ENCODE measurements at places on chromosomes 1 and 21.

GRCh38 chr1:246302251-246302625, 204.8 kb downstream of the SMYD3 start:
- DNase-seq, result no peak

DNA sequence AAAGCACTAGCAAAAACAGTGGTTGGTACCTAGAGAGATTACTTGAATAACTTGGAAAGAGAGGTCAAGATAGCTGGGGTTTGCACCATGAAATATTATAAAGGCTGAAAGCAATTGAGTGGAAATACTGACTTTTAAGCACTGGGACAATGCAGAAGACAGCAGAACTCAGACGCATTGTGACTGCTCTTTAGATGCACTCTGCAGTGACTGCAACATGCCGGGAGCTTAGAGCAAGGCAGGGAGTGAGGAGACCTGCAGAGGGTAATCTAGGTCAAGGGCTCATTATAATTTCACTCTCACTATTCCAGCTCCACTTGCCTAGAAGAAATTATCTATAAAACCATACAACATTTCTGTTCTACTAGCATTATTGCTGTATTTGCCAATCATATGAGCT, 36.6 kb downstream of the OLFM3 start:
- no peak for DNase-seq

DNA sequence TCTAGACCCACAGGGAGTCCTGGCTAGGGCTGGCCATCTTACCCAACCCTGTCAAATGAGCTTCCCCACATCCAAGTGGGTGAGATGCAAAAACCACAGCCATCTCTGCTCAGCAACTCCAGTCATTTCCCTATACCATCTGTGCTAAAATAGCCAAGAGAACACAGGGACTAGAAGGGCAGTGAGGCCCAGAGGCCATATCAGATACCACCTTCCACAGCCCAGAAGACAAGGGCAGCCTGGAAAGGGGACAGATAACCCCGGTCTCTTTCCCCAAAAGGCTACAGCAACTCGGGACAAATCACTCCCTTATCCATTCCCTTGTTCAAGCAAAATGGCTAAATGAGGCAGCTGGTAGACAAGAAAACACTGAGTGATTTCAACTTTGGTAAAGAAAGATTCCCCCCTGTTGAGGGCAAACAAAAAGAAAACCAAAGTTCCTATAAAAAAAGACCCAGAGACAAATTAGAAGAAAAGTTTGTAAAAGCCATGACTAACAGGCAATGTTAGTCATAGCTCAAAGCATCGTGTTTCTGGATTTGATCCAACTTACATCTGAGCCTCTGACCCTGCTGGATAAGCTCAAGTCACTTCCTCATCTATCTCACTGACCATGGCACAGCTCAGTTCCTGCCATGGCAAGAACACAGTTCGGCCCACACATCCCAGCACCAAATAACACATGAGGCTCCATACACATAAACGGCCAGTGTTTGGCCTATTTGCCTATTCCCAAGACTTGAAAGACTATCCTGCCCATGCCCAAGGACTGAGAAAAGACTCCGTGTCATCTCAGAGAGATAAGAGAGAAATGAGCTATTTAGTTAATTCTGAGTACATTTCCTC, 3.1 kb downstream of the LAMB3 start:
- DNase-seq, result no peak

GRCh38 chr1:224387302-224387912, 30.7 kb downstream of the CNIH4 start:
- DNase-seq, result no peak

GRCh38 chr1:7808253-7808844, 24.3 kb downstream of the PER3 start:
- DNase-seq, result no peak

- DNase-seq, result no peak
Observed at GRCh38 chr1:101073836-101074235, 48.3 kb upstream of the DPH5 start.

- no peak for DNase-seq
Observed at GRCh38 chr1:221961532-221962292, 219.8 kb upstream of the DUSP10 start.

GRCh38 chr1:226966683-226967082, 26.6 kb downstream of the COQ8A start:
- no peak for DNase-seq

DNA sequence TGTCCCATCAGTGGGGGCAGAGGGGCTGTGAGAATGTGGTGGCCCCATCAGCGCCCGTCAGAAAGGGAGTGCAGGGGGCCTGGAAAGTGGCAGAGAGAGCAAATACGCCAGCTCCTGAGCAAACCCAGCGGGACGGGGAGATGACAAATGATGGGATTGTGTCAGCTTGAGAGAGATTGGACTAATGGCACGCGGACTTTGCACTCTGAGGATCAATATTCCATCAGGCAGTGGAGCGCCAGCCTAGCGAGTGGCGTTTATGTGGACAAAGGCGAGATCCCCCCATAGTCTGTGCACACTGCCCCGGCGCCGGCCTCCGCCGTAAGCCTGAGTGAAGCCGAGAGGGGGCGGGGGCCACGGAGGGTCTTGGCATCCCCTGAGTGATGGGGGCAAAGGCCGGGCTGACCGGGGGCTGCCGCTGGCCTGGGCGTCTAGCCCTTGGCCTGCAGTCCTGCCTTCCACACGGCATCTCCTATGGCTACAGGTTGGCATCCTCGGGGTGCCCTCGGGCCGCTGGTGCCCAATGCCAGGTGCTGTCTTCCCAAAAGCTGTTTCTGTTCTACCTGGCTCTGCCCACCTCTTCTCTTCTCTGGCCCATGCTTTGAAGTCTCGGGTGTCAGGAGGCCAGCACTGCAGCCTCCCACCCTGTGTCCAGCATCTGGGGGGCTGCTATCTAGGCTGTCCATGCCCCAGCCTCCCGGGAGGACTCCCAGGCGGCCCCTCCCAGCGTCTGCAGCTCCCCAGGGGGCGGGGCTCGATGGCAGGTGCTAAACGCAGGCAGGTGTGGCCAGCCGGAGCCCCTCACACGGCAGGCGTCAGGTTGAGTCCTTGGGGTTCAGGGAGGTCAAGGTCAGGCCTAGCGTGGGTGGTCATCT, 46.5 kb downstream of the PRDM16 start:
- no peak for DNase-seq

GRCh38 chr1:246365708-246366107, 141.4 kb downstream of the SMYD3 start:
- no peak for DNase-seq

GRCh38 chr1:205950280-205950679, 7.0 kb upstream of the SLC26A9 start:
- no peak for DNase-seq

GRCh38 chr1:84390226-84390625, 8.1 kb upstream of the DNASE2B start:
- no peak for DNase-seq

- DNase-seq, result no peak
Observed at GRCh38 chr1:111833334-111833733, 77.6 kb downstream of the DDX20 start.

GRCh38 chr1:9233241-9233941, 1.2 kb upstream of the H6PD start:
- no peak for DNase-seq

All from iPS DF 19.7 (cell line).